Stimulated activated CD4-positive, alpha-beta T cell treated with anti-CD3 and anti-CD28 coated beads, Interleukin-2, amount 100 ng/mL, for 24 hours (primary cell): ENCODE measurements at places on chromosomes 16 and 17.

DNA sequence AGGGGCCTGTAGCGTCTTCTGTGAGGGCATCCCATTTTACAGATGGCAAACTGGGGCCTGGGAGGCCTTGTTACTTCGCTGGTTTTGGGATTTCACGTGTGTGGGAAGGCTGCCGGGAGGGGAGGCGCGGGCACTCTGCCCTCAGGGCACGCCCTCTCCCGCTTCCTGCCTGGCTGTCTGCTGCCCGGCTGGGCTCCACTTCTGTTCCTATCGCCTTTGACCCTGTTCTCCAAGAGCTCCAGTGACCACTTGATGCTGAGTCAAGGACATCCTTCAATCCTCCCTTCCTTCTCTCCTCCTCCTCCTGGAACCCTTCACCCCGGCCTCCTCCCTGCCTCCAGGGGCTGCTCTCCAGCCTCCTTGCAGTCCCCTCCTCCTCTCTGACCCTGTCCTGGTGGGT, 16.0 kb downstream of the SPNS3 start:
- no peak for DNase-seq

DNA sequence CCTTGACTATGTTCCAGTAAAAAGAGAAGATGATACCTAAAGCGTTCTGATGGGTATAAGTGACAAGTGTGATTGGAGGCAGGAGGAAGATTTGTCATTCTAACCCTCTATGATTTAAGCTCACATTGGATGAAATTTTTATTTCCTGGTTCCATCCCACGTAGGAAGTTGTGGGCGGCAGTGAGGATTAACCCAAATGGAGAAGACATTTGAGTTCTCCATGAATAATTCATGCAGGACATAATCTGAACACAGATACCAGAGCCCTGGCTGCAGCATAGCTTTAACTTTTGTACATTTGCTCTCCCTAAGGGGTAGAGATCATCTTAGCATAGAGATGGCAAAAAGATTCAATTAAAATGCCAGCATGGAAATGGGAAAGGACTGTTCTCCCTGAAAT, 146.3 kb downstream of the SLC39A11 start:
- no peak for DNase-seq

DNA sequence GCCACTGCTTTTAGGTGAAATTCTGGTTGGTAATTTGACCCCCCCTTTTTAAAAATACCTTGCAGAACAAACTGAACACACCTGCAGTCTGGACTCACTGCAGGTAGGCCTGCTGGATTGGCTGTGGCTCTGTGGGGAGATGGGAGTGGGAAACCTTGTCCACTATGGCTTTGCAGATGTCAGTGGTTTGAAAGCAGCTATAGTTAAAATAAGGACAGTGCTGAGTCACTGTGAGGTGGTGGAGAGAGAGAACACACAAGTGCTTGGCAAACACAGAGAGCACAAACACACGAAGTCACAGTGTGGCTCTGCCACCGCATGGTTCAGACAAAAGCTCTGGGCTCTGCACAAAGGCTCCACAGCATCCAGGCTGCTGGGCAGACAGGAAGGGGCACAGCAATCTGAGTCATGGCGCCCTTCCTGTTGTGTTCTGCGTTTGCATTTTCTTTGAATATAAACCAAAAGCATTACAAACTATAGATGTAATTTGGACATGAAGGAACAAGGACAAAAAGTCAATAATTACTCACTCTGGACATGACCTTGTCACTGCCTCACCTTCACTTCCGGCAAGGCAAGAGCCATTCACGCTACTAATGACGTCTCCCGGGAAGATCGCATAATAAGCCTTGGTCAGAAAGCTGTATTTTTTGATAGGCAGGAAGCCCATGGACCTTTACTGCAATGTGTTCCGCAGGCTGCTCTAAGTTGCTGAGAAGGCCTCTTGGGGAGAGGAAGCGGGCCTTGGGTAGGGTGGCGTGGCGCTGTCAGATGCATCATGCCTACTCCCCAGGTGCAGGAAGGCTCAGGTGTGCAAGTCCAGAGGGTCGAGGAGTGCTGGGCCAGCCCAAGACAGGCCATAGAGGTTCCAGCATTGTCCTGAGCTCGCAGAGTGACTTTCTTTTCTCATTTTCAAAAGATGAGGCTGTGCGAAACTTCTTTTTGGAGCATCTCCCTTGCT, 60.1 kb upstream of the MED9 start:
- peak; percentile 22 for DNase-seq

GRCh38 chr17:77839698-77840512, 118.6 kb upstream of the TNRC6C start:
- no peak for DNase-seq

- peak; percentile 70 for DNase-seq
Measured at GRCh38 chr16:27426423-27427408, 24.7 kb downstream of the IL21R start.

GRCh38 chr17:33292201-33292980, 704 bp downstream of the ASIC2 start:
- DNase-seq, result peak; percentile 21

DNA sequence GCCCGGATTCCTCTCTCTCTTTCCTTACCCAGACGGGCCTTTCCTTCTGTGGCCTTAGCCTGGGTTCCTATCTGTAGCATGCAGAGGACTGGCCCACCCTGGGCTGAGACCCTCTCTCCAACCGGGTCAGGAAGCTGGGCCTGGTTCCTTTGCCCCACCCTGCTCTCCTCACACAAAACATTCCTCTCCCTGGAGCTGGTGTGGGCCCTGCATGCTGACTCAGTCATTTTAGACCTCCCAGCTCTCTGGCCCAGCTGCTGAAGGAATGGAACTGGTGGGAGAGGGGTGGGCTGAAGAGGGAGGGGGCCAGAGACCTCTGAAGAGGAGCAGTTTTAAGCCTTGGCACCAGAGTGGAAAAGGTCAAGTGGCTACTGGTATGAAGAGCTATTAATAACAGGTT, 957 bp downstream of the MYL4 start:
- DNase-seq, result no peak

DNA sequence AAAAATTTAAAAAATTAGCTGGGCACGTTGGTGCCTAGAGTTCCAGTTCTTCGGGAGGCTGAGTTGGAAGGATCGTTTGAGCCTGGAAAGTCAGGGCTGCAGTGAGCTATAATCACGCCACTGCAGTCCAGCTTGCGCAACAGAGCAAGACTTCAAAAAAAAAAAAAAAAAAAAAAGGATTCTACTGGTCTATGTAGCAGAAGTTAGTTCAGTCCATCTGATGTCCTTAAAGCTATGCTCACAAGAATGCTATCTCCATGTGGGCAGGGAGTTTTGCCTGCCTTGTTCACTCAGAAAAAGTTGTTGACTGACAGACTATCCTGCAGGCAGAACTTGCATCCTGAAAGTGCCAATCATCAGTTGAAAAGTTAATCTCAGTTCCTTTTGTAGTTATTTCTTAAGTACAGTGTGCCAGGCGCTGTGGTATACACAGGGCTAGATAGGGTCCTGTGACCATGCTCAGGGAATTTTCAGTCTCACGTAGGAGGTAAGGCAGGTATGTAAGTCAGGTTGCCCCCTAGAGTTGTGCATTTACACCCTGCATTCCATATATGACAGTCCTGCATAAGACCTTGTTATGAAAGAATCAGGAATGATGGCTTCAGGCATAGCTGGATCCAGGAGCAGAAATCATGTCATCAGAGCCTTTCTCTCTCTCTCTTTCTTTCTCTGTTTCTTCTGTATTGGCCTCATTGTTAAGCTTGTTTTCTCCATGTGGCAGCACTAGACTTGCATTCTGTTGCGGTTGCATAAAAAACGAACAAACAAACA, 7.6 kb downstream of the SYT17 start:
- DNase-seq, result no peak

DNA sequence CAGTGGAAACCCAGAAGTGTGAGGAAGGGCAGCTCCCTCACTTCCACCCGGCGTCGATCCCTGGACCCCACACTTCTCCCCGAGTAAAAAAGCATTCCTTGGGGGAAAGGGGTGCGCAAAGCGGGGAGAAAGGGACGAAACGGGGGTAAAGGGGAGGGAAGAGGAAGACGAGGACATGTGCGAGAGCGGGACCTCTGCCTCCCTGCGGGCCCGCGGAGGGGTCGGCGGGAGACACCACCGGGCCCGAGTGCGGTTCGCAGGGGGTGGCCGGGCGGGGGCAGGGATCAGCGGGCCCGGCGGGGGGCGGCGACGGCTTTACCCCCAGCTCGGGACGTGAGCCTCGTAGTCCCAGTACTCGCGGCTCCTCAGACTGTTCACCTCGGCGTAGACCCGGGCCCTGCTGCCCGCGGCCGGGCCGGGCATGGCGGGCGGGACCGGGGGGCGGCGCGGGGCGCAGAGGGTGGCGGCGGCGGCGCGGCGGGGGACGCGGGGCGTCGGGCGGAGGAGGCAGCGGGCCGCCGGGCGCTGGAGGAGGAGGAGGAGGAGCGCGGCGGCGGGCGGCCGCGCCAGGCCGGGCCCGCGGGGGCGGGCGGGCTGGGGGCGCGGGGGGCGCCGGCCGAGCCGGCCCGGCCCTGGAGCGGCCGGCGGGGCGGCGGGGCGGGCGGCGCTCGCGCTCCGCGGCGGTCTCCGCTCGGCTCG, 443 bp downstream of the CSNK2A2 start:
- peak; percentile 20 for DNase-seq
